ENCODE measurements at places on chromosomes 3 and 15. TPM values are rescaled to one million over a fixed set of nuclear protein-coding genes. Genes with fewer than 3 reads are reported as not detected.

KIF15 gene
- total RNA-seq: 5.7 TPM

DNA sequence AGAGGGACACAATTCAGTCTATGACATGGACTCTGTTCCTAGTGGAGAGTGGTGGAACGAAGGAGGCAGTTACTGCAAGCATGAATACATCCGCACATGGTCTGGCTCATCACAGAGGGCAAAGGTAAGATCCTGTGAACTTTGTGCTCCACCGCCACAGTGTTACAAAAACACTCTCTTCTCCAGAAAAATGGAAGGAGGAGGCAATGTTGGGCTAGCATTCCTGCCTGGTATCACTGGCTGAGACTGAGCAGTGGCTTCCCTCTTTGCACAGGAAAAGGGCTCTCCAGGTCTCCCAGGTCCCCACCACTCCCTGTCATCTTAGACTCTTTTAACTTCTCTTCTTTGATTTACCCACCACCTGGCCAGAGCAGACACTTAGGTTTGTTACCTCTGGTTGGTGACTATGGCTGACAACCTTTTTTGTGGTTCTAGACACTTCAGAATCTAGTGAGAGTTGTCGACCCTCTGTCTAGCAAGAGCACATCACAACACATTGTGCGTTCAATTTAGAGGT, 1.5 kb upstream of the EEFSEC start:
- no peak for DNase-seq
- peaks cover 11% of the 10 kb centered on the region for H3K27me3 ChIP-seq
- peaks cover 18% of the 10 kb centered on the region for H3K36me3 ChIP-seq
- H3K27ac ChIP-seq: no peak overlapping the region
- H3K4me1 ChIP-seq: peaks cover 4% of the 10 kb centered on the region
- peak overlapping the region; percentile 69 for H3K4me3 ChIP-seq

MYH15 gene
- 0.26 TPM for total RNA-seq

- no peak overlapping the region for H3K4me3 ChIP-seq
- no peaks in the 10 kb centered on the region for H3K4me1 ChIP-seq
- no peak for DNase-seq
- H3K36me3 ChIP-seq: no peaks in the 10 kb centered on the region
- no peak overlapping the region for H3K27ac ChIP-seq
Measured at GRCh38 chr15:94582368-94582767, 351.0 kb downstream of the MCTP2 start.

- H3K27me3 ChIP-seq: peaks cover 19% of the 10 kb centered on the region
- H3K4me3 ChIP-seq: no peak overlapping the region
- no peak overlapping the region for H3K27ac ChIP-seq
- H3K36me3 ChIP-seq: no peaks in the 10 kb centered on the region
- peaks cover 16% of the 10 kb centered on the region for H3K4me1 ChIP-seq
- no peak for DNase-seq
Measured at GRCh38 chr3:127851899-127852298, 29.6 kb upstream of the MGLL start.

DNA sequence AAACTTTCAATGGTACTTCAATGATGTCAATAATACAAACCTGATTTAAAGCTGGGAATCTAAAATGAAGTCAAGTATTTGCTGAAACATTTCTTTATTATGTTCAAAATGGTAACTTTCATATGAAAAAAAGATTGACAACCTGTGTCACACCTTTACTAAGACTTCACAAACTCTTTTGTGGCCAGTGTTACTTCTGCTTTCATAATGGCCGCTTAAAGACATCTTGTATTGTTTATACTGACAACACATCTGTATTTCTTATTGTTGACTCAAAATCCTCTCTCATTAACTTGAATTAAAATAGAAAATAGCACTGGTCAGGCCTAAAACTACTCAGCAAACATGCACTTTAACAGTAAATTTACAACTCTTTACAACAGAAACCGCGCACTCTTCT, 312.3 kb upstream of the CNTN6 start:
- no peaks in the 10 kb centered on the region for H3K27me3 ChIP-seq
- no peak overlapping the region for H3K4me3 ChIP-seq
- H3K4me1 ChIP-seq: no peaks in the 10 kb centered on the region
- no peak for DNase-seq
- H3K27ac ChIP-seq: no peak overlapping the region
- H3K36me3 ChIP-seq: no peaks in the 10 kb centered on the region

GPR15 gene
- total RNA-seq: not detected

DNA sequence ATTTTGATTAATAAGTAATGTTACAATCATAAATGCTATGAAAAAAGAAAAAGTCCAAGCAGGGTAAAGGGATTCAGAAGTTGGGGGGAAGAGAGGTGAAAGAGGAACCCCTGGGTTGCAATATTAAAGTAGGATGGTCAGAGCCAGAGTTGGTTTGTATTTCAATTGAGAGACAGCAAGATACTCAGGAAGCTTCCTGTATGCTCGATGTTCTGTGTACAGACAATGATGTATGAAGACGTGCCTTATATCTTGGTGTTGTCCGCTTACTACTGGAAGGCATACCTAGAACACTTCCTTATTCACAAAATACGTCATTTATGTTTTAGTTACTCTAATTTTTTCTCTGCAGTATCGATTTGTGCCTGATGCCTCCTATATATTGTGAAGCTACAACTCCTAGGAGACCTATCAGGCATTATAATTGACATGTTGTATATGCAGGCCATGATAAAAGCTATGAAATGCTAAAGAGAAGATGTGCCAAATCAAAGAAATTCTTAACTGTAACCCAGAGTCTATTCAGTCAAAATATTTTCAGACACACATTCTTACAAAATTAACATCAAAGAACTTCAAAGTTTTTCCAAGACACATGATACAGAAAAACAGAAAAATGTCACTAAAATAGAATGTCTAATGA, 87.5 kb downstream of the TBL1XR1 start:
- DNase-seq: no peak
- H3K4me1 ChIP-seq: peaks cover 51% of the 10 kb centered on the region
- H3K27ac ChIP-seq: peak overlapping the region; percentile 67
- H3K36me3 ChIP-seq: peaks cover 11% of the 10 kb centered on the region
- no peaks in the 10 kb centered on the region for H3K27me3 ChIP-seq

GRCh38 chr3:125957674-125958510, 11.1 kb upstream of the ROPN1B start:
- peaks cover 29% of the 10 kb centered on the region for H3K27me3 ChIP-seq
- DNase-seq: no peak
- H3K36me3 ChIP-seq: no peaks in the 10 kb centered on the region
- no peak overlapping the region for H3K27ac ChIP-seq
- peak overlapping the region; percentile 60 for H3K4me3 ChIP-seq
- H3K4me1 ChIP-seq: no peaks in the 10 kb centered on the region

DNA sequence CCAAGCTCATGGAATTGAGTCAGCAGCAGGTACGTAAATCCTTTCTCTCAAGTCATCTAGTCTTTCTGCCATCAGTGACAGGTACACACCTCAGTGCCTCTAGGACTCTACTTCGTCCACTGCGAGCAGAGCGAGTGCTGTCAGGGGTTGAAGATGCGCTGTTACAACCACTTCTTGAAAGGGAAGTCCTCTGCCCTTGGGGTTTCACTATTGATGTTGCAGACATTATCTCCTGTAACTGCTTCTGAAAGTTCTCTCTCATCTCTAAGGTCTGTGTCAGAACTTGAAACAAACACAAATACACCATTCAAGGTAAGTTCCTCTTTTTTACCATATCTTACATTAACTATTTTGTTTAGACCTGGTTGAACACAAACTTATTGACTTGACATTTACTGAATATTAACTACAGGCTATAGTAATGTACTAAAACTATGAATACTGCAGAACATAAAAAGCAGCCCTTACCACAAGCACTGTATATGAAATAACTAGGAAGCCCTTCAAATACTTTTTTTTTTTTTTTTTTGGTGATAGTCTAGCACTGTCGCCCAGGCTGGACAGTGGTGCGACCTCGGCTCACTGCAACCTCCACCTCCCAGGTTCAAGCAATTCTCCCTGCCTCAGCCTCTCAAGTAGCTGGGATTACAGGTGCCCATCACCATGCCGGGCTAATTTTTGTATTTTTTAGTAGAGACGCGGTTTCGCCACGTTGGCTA, 41.5 kb downstream of the TOPBP1 start:
- H3K27ac ChIP-seq: no peak overlapping the region
- H3K4me3 ChIP-seq: no peak overlapping the region
- H3K36me3 ChIP-seq: peaks cover 37% of the 10 kb centered on the region

DNA sequence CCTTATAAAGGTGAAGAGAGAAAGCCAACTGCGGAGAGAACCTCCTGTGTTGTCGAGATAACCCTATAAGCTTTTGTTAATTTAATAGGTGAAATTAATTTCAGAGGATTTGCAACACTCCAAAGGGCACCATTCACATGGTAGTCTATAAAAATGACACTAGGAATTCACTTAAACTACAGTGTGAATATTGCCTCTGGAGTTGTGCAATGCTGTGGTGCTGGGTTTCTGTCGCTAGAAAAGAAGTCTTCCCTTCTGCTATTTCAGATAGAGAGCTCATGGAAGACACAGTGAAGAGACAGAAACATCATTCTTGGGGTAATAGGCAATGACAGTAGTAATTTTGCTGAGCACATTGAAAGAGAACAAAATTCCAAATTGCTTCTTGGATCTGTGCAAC, 28.8 kb upstream of the PROK2 start:
- H3K27ac ChIP-seq: no peak overlapping the region
- no peak for DNase-seq

GRCh38 chr3:136804141-136804540, 14.8 kb upstream of the SLC35G2 start:
- no peak overlapping the region for H3K4me3 ChIP-seq
- H3K36me3 ChIP-seq: no peaks in the 10 kb centered on the region
- H3K27me3 ChIP-seq: no peaks in the 10 kb centered on the region
- no peak for DNase-seq

DNA sequence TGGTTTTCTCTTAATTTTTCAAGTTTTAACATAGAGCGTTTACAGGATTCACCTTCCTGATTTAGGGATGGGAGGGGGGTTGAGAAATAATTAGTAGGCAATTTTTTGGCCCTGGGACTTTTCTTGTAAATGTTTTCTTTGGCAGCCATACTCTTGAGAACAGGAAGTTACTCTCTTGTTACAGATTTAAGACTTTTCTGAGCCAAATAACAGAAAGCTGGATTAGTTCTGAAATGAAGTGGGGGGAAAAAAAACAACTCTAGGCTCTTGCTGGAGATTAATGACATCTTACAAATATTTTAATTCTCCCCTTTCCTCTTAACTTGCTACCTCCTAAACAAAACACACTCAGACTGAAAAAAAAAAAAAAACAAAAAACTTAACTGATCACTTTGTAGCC, 13.8 kb upstream of the POLR2M start:
- H3K4me3 ChIP-seq: no peak overlapping the region
- H3K27me3 ChIP-seq: no peaks in the 10 kb centered on the region
- DNase-seq: no peak
- H3K27ac ChIP-seq: no peak overlapping the region

All from type B pancreatic cell (in vitro differentiated cells).